ENCODE measurements at places on chromosomes 16 and 17. TPM values are rescaled to one million over a fixed set of nuclear protein-coding genes. Genes with fewer than 3 reads are reported as not detected.

- DNase-seq = no peak
These were observed 73.8 kb upstream of the METRNL start for GRCh38 chr17:83005639-83006038.

DNA sequence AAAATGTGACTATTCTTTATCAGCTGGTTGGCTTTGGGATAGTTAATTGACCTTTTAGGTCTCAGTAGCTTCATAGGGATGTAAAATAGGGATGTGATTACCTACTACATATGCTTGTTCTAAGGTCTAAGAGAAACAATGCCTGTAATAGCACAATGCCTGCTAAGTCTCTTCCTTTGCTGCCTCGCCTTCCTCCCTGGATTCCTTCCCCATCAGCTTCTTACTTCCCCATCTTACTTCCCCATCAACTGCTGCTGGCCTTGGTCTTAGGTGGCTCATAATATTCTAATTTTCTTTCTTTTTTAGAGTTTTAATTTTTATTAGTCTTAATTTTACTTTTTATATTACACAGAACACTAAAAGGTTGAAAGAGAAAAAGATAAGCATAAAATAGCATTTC is 59.2 kb upstream of the GOT2 start:
- DNase-seq = no peak

DNA sequence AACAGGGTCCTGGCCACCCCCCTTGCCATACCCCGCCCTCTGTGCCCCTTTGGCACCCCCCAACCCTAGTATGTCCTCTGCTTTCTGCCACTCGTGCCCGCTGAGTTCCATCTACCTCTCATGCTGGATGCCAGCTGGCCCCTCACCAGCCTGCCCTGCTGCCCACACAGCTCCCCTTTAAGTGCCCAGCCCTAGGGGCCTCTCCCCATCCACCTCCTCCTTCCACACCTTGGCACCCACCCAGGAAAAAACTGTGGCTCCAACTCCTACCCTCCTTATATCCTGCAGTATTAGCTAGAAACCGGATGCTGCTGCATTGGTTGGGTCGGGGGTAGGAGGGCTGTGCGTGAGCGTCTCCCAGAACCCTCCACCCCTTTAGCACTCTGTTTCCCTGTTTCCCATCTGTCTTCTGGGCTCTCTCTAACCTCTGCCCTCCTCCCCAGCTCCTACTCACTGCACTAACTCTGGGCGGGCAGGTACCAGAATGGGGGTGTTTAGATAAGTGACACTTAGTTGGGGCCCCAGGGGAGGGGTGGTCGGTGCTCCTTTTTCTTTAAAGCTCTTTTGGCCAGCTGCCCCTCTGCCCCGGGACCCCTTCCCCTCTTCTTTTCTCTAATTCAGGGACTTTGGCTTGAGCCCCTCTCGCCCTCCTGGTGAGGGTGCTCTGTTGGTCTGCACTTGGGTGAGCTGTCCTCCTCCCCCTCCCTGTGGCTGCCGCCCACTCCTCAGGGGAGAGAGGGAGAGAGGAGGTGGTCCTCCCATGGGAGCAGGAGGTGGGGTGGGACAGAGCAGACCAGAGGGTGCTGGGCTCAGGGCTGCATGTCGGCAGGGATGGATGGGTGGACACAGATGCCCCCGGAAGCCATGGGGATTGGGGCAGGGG is 9.9 kb downstream of the NR1D1 start:
- DNase-seq = no peak

DNA sequence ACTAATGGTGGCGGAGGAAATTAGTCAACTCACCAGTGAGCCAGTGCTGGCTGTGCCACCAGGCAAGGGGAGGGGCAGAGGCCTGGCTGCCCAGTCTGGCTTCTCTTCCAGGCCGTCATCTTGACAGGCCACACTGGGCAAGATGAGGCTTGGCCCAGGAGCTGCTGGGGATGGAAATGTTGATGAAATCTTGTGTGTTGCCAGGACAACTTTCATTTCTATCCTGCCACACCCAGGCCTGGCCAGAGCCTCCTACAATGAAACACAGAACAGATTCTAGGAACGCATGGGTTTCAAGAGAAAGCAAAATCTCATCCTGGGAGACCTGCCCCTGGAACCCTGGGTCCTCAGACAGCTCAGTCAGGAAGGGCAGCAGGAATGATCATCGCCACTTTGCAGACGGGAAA is 9.3 kb downstream of the HEXIM2 start:
- no peak for DNase-seq

- no peak for DNase-seq
These were observed 28.3 kb upstream of the CDC42EP4 start for GRCh38 chr17:73340093-73340596.

GRCh38 chr17:50681263-50682200 is 26.2 kb downstream of the ANKRD40 start:
- peak; percentile 28 for DNase-seq

- DNase-seq = no peak
These were observed 6.5 kb upstream of the ABR start for GRCh38 chr17:1186214-1186820.

DNA sequence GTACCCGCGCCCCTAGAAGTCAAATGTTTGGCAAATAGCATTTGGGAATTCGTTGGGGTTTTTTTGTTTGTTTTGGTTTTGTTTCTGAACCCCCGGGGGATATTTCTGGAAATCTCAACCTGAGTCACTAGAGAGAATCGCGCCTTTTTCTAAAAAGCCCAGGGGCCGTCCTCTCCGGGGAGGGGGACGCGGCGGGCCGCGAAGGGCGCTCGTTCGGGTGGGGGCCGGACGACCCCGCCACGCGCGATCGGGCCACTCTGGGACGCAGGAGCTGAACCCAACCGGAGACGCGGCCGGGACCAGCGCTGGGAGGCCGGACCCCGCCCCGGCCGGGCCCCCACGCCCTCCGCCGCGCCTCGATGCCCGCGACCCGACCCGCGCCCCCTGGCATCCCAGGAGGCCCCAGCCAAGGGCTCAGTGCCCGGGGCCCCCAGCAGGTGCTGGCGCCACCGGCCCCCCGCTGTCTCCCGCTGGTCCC is 302 bp downstream of the LITAF start:
- no peak for DNase-seq

GRCh38 chr17:7857713-7858521 is at the start of gene CYB5D1:
Gene CYB5D1 (plus strand): TSS chr17:7858003. CDS start chr17:7858135, 132 bp downstream.
- DNase-seq = peak; percentile 94

DNA sequence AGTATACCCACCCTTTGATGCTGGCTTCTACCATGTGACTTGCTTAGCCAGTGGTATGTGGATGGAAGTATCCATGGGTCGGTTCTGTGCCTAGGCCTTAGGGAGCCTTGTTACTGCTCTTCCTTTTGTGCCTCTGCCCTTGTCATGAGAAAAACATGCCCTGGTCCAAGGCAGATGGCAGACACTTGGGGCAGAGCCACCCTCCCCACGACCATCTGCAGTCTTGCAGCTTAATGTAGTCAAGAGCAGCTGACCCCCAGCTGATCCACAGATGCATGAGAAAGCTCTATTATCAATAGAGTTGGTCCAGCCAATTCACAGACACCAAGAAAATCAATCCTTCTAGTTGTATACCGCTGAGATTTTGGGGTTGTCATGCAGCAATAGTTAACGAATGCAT is 95.7 kb downstream of the SLC39A11 start:
- DNase-seq = no peak

GRCh38 chr16:55116165-55116920 is 185.7 kb downstream of the IRX5 start:
- DNase-seq = no peak

- no peak for DNase-seq
These were observed 2.7 kb downstream of the CNTNAP1 start for GRCh38 chr17:42684929-42685556.

- no peak for DNase-seq
These were observed 60.3 kb downstream of the GSG1L start for GRCh38 chr16:28003021-28003865.

DNA sequence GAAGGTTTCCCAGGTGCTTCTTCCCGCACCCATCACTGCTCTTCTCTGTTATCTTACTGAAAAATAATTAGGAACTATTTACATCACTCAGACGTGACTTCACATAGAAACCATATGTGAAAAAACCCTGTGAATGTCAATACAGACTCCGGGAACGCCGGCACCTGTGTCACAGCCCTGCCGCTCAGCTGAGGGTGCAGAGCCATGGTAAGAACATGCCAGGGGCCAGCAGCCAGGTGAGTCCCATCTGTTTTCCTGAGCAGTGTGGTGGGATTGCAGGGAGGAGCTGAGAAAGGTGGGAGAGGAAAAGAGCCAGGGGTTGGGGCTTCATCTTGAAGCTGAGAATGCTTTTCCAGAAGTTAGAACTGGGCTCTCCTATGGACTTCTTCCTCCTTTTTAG is 13.7 kb downstream of the FOXF1 start:
- DNase-seq = no peak

- DNase-seq = no peak
These were observed 1.4 kb upstream of the TNRC6A start for GRCh38 chr16:24728011-24728410.

- DNase-seq = no peak
These were observed 1.3 kb upstream of the ZNF768 start for GRCh38 chr16:30527635-30528178.

GRCh38 chr17:53353919-53354351 is 468.8 kb upstream of the KIF2B start:
- DNase-seq = no peak

- no peak for DNase-seq
These were observed 15.0 kb downstream of the OR1F1 start for GRCh38 chr16:3202903-3203539.

DNA sequence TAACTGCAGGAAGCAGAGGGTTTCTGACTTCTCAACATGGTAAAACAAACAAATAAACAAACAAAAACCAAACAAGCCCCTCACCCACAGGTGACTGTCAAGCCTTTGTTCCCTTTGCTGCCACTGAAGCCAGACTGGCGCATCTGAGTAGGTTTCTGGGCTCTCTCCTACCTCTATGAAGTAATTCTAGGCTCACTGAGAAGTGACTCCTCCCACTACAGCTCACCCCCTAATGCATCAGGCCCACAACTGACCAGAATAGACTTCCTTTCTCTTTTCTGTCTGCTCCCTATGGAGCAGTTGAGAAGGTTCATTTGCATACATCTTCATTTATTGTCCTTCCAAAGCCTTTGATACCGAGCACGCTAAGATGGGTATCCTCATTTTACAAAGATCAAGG is 77.0 kb upstream of the CCL2 start:
- DNase-seq = no peak

GRCh38 chr16:70396246-70396904 is 42.5 kb downstream of the ST3GAL2 start:
- DNase-seq = no peak

- DNase-seq = peak; percentile 82
These were observed 14.2 kb downstream of the LYRM9 start for GRCh38 chr17:27878776-27879562.

DNA sequence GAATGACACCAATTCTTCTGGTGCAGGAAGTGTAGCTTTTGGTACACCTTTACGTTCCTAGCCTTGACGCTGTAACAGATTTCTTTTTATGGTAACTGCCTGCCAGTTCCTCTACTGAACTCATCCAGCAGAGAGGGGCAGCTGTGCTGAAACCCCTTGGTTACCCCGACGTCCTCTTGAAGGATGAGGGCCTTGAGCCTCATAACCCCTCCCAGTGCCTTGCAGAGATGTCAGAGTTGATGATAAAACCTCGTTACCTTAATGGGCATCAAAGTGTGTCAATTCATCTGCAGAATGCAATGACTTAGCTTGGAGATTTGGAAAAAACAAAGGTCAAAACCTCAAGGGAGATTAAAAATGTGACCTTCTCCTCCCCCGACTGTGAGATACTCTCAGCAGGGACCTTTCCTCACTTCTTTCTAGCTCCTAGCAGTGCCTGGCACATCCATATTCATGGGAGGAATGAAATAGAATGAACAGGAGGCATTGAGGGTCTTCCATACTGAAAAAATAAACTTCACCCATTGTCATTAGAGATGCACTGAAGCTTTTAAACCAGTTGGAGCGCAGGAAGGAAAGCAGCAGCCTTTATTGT is 69.2 kb downstream of the SDR42E1 start:
- no peak for DNase-seq

DNA sequence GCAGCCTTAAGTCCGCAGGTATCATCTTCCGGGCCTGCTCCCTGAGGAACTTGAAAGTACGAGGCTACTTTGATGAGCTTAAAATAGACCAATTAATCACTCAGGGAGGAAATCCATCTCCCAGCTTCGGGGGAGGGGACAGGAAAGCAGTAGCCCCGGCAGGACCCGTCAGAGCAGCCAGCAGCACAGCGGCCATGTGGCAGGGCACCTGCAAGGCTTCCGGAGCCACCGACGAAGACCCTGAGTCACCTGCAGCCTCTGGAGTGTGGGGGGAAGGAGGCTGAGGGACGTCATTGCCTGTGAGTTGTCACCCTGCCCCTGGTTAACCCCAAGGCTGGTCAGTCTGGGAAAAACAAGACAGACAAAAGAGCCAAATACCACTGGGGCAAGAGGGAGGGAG is 4.4 kb upstream of the CYB561 start:
- DNase-seq = no peak

- no peak for DNase-seq
These were observed 2.2 kb downstream of the SERPINF2 start for GRCh38 chr17:1744551-1745512.

- DNase-seq = no peak
These were observed 1030.9 kb upstream of the CDH8 start for GRCh38 chr16:63067141-63067540.

- no peak for DNase-seq
These were observed 3.8 kb downstream of the TBC1D16 start for GRCh38 chr17:80031691-80032430.

HSF4 gene
- total RNA-seq = 31.5 TPM

MEAK7 gene
- total RNA-seq = 62.3 TPM

XPO6 gene
- total RNA-seq = 206 TPM

PRCD gene
- total RNA-seq = not detected

ELMO3 gene
- 7.2 TPM for total RNA-seq

PRSS33 gene
- total RNA-seq = not detected

SERPINF2 gene
- total RNA-seq = 0.16 TPM

MFAP4 gene
- total RNA-seq = not detected

CACNA1G gene
- not detected for total RNA-seq

GPR179 gene
- 0.08 TPM for total RNA-seq

C17orf78 gene
- total RNA-seq = not detected

TK1 gene
- 139 TPM for total RNA-seq

ITGAX gene
- total RNA-seq = 25.0 TPM

HCRT gene
- not detected for total RNA-seq

NTHL1 gene
- total RNA-seq = 35.3 TPM

APOH gene
- not detected for total RNA-seq

FAM20A gene
- not detected for total RNA-seq

IKZF3 gene
- 31.1 TPM for total RNA-seq

KRTAP4-3 gene
- total RNA-seq = not detected

TAC4 gene
- total RNA-seq = not detected

ZG16 gene
- not detected for total RNA-seq

CES1 gene
- not detected for total RNA-seq

ACSM5 gene
- not detected for total RNA-seq

ITPRIPL2 gene
- 2.3 TPM for total RNA-seq

PTX4 gene
- total RNA-seq = not detected

All from activated CD8-positive, alpha-beta T cell treated with anti-CD3 and anti-CD28 coated beads, Interleukin-2, amount 10 ng/mL, durations not matched to agents 7 days and 5 days (primary cell).